ENCODE measurements at places on chromosomes 3 and 15. TPM values are rescaled to one million over a fixed set of nuclear protein-coding genes. Genes with fewer than 3 reads are reported as not detected.

PLA2G4E gene
- total RNA-seq, result 0.06 TPM

HCLS1 gene
- total RNA-seq, result 0.57 TPM

FBXW12 gene
- 0.51 TPM for total RNA-seq

CTXN2 gene
- total RNA-seq, result not detected

SLC15A2 gene
- 2.7 TPM for total RNA-seq

FAH gene
- total RNA-seq, result 25.5 TPM

IL17RE gene
- 1.3 TPM for total RNA-seq

MYRIP gene
- total RNA-seq, result 0.36 TPM

COLQ gene
- total RNA-seq, result 4.5 TPM

STX19 gene
- not detected for total RNA-seq

RAB7A gene
- 62.3 TPM for total RNA-seq

DNA sequence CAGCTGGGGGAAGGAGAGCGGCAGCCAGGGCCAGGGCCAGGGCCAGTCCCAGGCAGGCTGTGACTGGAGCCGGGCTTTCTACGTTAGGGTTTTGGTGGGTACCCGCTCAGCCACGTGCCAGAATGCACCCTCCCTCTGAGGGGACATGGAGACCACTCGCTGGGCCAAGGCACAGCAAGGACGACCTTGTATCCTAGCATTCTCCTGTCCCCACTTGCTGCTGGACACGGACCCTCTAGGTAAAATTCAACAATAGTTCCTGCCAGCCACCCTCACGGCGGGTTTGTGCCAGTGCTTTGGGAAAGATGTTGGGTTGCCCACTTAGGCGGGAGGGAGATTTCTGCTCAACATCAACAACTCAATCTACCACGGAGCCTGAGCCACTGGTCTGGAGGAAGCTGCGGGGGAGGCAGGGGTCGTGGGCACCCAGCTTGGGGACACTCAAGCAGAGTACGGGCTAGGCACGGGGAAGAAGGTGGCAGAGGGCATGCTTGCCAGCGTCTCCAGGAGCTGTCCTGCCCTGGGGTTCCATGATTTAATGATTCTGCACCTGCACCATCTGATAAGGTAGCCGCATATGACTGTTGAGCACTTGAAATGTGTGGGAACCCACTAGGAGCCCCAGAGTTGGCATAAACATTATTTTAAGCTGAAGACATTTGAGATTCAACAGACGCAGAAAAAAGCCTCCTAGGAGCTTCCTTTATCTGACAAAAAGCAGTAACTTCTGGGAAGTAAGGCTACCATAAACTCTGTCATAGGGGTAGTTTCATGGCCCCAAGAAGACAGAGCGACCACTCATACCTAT lies 22.5 kb upstream of the C15orf39 start:
- no peak for DNase-seq

- no peak for DNase-seq
Measured at GRCh38 chr15:27681038-27681437, 418.1 kb downstream of the OCA2 start.

DNA sequence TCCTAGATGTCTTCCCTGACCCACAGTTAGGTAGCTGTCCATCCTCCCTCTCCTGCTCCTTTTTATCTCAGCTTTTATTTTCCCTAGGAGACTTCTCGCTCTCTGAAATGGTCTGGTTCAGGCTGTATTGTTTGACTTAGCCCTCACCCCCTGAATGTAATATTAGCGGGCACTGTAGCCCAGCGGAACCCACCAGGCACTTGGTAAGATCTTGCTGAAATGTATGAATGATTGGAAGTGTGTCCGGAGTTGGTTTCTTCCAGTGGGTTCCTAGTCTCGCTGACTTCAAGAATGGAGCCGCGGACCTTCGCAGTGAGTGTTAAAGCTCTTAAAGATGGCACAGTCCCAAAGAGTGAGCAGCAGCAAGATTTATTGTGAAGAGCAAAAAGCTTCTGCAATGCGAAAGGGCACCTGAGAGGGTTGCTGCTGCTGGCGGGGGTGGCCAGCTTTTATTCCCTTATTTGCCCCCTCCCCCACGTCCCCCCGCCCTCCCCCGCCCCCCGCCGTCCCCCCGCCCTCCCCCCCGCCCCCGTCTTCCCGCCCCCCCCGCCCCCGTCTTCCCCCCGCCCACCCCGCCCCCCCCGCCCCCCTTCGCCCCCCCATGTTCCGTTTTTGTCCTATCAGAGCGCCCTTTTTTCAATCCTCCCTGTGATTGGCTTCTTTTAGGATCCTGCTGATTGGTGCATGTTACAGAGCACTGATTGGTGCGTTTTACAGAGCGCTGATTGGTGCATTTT lies 694 bp upstream of the EEFSEC start:
- DNase-seq, result no peak

DNA sequence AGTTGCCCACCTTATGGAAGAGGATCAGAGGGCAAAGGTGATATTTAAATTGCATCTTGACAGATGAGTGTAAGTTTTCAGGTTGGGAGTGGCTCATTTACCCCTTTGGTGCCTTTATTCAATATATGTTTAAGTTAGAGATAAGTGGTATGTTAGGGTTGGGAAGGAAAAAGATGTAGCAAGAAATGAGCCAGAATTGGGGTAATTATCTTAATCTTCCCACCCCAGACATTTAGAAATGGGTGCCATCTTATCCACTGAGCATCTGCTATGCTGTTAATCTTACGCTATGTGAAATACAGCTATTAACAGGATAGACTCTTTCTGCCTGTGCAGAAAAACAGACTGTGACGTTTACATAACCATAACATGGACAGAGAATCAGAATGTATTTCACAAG lies 6.3 kb downstream of the CMTM7 start:
- no peak for DNase-seq

DNA sequence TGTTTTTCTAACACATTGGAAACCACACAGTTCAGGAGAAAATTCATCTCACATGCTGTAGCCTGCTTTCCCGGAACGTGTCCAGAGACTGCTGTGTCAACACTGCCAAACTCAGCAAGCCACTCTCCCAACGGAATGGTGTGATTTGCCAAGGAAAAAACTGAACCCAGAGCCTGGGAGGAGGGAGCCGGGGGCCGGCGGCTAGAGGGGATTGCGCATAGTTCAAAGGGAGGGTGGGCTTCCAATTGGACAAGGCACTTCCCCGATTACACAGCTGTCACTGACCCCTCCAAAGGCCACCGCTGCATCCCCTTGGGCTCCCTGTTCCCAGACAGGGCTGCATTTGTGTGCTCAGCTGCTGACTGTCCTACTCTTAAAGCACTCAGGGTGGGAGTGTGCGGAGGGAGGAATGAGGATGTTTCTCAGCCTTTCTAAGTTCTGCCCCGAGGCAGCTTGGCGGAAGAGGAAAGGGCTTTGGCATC lies 256.2 kb downstream of the ZNF621 start:
- DNase-seq, result peak; percentile 60

- no peak for DNase-seq
Measured at GRCh38 chr3:99407257-99407656, 231.1 kb upstream of the COL8A1 start.

GRCh38 chr3:51471775-51472652 lies 27.8 kb downstream of the DCAF1 start:
- no peak for DNase-seq

DNA sequence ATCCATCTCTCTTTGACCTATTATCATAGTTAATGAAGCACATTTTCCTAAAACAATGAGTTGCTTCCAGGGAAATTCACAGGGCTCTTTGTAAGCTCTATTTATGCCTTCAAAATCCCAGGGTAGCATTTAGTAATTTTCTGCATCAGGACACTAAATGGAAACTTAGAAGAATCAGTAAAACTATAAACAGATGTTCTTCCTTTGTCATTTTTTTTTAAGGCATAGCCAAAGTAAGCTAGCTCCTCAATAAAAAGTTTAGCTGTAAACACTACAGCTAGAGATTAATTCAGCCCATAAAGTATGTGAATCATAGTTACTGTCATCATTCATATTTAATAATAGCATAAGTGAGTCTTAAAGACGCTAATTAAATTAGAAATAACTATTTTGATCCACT lies 79.3 kb downstream of the RPL22L1 start:
- DNase-seq, result no peak

- DNase-seq, result peak; percentile 26
Measured at GRCh38 chr3:71168880-71169411, 414.6 kb downstream of the FOXP1 start.

DNA sequence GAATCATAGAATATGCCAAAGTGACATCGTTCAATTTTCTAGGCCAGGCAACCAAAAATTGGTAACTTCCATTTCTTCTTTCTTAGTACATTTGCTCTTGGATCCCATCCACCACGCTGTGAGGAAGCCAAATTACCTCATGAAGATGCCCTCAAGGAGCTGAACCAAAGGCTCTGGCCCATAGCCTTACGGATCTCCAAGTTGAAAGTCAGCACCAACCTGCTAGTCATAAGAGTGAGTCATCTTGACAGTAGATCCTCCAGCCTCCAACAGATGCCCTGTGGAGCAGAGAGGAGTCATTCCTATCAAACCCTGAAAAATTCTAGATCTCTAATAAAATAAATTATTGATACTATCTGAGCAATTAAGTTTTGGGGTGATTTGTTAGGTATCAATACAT lies 322.5 kb upstream of the COL8A1 start:
- DNase-seq, result no peak

GRCh38 chr3:12556314-12556689 lies 585 bp upstream of the MKRN2 start:
- no peak for DNase-seq

GRCh38 chr3:182078929-182079328 lies 367.2 kb downstream of the SOX2 start:
- no peak for DNase-seq

DNA sequence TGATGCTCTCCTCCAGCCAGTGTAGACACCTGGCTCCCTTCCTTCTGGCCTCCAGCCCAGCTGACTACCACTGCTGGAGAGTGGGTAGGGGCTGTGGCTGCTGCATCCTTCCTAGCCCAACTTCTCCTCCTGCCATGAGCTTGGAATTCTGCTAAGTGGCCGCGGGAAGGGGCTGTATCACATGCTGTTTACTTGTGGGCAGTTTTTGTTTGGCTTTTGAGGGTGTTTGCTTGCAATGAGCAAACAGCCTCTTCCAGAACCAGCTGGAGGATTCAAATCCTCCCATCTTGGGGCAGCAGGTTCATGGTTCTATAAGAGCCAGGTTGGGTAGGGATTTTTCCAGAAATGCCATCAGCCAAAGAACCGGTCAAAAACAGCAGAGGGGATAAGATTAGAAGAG lies 9.0 kb downstream of the GASK1A start:
- no peak for DNase-seq

- peak; percentile 84 for DNase-seq
Measured at GRCh38 chr3:25433868-25434267, 5.8 kb downstream of the RARB start.

GRCh38 chr3:185712337-185712736 lies 112.5 kb downstream of the IGF2BP2 start:
- DNase-seq, result no peak

DNA sequence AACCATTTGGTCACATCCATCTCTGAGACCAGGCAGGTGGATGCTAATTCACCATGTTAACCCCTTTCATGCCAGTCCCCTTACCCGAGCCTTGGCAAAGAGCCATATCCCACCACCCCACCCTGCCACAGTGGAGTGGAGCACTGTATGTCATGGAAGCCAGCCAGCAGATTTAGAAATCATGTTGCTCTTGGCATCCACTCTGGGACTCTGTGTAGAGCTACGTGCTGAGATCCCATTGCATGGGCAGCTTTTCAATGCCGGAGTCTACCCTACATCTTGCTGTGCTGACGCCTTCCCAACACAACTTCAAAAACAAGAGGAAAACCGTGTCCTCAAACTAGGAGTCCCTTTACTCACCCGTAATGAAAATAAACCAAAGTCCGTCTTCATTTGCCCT lies 131.0 kb downstream of the NTRK3 start:
- no peak for DNase-seq

DNA sequence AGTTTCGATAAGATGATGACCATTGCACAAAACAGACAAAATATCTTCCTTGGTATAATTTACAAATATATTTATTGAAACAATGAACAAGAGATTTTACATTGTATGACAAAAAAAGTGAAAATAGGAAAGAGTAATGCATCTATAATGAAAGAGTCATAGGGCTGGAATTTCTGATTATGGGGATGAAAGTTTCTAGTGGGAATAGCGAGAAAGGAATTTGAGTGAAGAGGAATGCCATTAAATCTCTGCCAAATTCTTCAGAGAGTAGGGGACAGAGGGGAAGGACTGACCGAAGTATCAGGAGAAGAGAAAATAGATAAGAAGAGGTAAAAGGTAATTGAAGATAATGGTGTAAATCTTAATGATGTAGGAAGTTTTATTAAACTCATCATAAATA lies 125.4 kb downstream of the VGLL3 start:
- DNase-seq, result peak; percentile 7

- DNase-seq, result no peak
Measured at GRCh38 chr3:69283913-69284611, 101.8 kb downstream of the FRMD4B start.

GRCh38 chr3:106457281-106458180 lies 588.7 kb upstream of the CBLB start:
- peak; percentile 79 for DNase-seq

DNA sequence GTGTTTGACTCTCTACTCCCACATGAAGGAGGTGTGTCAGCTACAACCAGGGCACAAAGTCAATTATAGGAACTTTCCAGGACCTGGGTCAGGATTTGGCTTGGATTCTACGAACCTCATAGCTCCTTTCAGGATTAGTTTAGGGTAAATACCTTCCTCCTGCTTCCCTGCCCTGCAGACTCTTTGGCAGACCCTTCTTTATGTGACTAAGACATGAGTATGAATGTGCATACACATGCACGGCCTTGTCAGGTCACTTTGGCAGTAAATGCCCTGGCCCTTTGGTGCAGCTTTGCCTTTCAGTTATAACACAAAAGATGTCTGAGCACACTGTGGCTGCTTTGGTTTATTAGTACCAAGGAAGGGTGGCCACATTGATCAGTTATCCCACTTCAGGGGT lies 68.9 kb downstream of the GHSR start:
- DNase-seq, result no peak

DNA sequence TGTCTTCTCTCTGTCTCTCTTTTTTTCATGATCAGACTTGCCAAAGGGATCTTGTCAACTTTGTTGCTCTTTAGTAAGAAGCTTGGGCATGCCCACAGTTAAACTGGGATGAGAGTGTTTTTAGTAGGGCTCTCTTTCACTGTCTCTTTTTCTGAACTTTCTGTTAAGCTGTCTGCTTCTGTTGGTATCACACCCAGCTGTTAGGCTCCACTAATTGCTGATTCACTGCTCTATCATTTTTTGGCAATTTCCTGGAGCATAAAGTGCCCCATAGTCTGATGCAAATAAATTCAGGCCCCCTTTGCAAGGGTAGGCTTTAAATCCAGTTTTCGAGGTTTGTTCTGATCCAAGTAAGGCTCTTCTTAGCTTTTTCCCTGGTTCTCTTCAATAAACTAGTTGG lies 360.4 kb upstream of the ADAMTS9 start:
- no peak for DNase-seq

- DNase-seq, result no peak
Measured at GRCh38 chr15:90449206-90449735, 61.2 kb downstream of the IQGAP1 start.

DNA sequence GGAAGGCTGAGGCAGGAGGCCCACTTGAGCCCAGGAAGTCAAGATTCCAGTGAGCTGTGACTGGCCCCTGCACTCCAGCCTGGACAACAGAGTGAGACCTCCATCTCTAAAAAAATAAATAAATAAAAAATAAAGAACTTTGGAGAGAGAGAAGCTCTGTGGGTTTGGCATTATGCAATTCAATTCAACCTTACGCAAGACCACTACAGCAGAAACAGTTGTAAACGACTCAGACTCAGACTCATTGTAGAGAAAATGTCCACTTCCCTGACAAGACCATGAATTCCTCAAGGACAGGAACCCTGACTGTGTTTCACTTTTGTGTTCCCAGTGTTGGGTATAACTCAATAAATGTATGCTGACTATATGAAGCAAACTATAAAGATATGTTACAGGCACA lies 90.3 kb upstream of the C3orf80 start:
- DNase-seq, result no peak

All from cardiac muscle cell (in vitro differentiated cells and primary cell).